ENCODE measurements at places on chromosomes 6 and 20.

DNA sequence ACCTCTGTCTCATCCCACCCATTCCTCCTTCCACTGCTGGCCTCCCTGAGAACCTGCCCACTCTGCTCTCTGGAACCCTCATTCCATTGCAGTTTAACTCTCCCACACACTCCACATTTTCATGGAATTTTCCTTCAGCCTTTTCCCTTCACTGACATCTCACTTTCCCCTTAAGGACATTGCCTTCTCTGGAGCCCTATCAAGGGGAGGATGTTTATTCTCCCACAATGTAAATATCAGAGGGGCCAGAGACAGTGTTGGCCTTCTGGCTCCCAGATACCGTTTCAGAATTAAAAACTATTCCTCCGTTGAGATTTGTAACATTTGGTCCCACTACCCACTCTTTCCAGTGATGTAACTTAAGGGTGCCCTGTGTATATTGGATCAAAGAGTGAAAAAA lies 199.5 kb upstream of the KCNK16 start:
- no peak for DNase-seq

DNA sequence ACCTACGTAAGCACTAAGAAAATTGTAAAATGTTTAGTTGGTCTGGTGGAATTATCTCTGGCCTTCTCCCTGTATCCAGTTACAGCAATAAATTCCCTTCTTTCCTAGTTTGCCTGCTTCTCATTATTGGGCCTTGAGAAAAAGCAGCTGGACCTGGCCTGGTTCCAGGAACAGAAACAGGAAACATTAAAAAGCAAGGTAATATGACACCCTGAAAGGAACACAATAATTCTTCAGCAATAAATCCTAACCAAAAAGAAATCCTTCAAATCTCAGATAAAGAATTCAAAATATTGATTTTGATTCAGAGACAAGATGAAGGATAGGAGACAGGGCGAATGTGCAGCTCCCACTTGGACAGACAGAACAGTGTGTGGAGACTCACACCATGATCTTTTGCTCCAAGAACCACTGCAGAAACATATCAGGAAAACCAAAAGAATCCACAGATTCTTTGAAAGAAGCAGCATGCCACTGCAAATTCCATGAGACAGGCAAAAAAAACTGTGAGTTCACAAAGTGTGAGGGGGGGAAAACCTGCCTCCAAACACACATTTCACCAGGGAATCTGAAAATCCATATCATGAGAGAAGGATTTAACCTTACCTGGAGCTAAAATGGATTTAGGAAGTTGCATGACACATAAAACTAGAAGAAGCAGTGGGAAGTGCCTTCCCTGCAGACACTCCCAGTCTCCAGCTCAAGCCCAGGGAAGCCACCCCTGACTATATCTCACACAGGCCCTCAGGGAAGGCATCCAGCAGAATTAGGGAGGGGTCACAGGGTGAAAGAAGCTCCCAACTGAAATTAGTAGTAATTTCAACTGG lies 28.9 kb downstream of the TREM1 start:
- no peak for DNase-seq

- DNase-seq: no peak
Measured at GRCh38 chr6:114342086-114342825, 567 bp downstream of the HS3ST5 start.

GRCh38 chr6:82493467-82493866 lies 129.8 kb downstream of the TPBG start:
- DNase-seq: no peak

- no peak for DNase-seq
Measured at GRCh38 chr6:27297857-27298730, 14.0 kb downstream of the POM121L2 start.

DNA sequence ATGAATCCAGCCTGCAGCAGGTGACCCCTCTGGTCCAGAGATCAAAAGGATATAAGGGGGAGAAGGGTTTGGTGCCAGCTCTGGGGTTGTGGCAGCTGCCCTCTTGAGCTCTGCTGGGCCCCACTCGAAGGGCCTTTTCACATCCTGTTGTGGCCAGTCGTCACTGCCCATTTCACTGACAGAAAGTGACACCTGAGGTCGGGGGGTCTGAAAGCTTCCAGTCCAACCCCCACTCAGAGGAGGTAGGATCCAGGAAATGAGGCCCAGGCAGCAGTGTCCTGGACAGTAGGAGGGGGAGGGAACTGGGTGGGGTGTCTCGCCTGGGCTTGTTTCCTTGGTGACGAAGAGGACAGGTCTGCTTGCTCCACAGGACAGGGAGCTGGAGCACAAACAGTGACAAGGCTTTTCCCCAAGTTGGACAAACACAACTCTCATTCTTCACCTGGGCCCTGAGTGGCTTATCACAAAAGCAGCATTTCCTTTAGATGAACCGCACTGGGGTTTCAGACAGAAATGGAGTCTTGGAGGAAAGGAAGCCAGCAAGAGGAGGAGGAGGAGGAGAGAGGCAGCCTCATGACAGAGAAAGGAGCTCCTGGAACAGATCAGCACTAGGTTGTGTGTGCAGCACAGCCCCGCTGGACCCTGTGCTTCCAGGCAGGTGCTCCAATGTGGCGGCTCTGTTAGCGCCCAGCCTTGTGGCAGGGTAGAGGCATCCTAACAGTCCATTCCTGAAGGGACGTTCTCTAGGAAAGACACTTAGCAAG lies 11.0 kb downstream of the FRS3 start:
- no peak for DNase-seq

GRCh38 chr6:39322306-39322850 lies at the start of gene KCNK16:
Gene KCNK16, minus strand, starts transcription at chr6:39322702. Its CDS starts 162 bp downstream, at chr6:39322540.
- no peak for DNase-seq

DNA sequence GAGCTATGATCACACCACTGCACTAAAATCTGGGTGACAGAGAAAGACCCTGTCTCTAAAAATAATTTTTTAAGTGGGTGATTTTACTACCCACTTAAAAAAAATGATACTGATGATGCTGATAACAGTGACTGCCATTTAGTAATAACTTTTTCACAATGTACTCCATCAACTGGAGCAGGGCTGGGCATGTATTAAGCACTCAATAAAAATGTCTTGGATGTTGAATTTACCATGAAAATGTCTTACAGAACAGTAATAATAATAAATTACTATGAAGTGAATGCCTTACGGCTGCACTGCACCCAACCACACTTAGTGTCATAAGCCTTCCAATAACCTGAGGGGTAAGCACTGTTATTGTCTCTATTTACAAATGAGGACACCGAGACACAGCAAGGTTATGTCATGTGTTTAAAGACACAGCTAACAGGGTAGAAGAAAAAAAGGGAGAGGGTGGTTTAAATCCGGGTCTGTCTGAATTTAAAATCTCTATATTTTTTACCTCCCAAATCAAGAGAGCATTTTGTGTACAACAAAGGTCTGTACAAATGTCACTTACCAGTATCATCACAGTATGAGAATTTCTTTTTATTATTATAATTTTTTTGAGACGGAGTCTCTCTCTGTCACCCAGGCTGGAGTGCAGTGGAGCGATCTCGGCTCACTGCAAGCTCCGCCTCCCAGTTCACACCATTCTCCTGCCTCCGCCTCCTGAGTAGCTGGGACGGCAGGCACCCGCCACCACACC lies 21.5 kb downstream of the RIMS4 start:
- no peak for DNase-seq

GRCh38 chr20:64246616-64247306 lies 8.8 kb upstream of the PCMTD2 start:
- no peak for DNase-seq

GRCh38 chr6:1027795-1028569 lies 283.9 kb upstream of the FOXQ1 start:
- no peak for DNase-seq

DNA sequence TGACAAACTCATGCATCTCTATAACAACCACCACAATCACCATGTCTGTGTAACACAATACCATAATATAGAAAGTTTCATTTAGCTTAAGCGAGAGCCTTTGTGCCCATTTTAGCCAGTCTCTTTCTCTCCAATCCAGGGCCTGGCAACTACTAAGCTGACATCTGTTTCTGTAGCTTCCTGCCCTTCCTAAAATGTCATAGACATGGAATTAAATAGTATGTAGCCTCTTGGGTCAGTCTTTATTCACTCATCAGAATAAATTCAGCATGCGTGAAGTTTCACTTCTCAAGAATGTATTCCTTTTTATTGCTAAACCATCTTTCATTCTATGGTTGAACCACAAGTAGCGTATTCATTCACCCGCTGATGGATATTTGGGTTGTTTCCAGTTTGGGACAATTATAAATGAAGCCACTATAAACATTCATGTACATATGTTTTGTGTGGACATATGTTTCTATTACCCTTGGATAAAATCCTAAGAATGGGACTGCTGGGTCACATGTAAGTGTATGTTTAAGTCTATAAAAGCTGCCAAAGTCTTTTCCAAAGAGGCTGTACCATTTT lies 1.7 kb upstream of the TREM2 start:
- no peak for DNase-seq

DNA sequence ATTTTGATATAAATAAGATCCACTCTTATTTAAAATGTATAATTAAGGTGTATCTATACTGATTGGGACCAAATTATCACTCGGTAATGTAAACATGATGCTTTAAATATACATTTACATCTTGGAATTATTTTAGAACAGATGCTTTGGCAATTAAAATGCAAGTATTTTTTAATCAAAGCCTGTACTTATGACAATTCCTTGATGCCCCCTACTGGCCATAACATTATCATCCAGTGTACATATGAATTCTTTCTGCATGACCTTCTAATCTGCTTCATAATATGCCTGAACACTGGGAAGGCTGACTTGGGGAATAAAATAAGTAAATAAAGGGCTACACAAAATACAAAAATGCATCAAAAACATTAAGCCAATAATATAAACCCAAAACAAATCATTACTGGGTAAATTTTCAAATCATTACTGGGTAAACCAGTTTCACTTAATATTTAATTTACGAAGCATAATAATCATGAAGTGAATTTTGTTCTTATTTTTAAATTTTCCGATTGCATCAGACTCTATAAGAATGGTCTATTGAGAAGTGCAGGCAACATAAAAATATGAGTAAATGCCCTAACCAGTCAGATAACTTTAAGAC lies 65.1 kb downstream of the CGA start:
- DNase-seq: no peak

GRCh38 chr20:34445177-34446065 lies 70.8 kb upstream of the DYNLRB1 start:
- DNase-seq: no peak

Data from activated CD4-positive, alpha-beta T cell treated with anti-CD3 and anti-CD28 coated beads for 1 hour (primary cell).